ENCODE measurements at places on chromosomes 1 and 21.

GRCh38 chr1:1003618-1004419 is 3.9 kb upstream of the HES4 start:
- no peak for DNase-seq

- DNase-seq: no peak
Measured at GRCh38 chr1:155472491-155473083, 90.0 kb downstream of the ASH1L start.

DNA sequence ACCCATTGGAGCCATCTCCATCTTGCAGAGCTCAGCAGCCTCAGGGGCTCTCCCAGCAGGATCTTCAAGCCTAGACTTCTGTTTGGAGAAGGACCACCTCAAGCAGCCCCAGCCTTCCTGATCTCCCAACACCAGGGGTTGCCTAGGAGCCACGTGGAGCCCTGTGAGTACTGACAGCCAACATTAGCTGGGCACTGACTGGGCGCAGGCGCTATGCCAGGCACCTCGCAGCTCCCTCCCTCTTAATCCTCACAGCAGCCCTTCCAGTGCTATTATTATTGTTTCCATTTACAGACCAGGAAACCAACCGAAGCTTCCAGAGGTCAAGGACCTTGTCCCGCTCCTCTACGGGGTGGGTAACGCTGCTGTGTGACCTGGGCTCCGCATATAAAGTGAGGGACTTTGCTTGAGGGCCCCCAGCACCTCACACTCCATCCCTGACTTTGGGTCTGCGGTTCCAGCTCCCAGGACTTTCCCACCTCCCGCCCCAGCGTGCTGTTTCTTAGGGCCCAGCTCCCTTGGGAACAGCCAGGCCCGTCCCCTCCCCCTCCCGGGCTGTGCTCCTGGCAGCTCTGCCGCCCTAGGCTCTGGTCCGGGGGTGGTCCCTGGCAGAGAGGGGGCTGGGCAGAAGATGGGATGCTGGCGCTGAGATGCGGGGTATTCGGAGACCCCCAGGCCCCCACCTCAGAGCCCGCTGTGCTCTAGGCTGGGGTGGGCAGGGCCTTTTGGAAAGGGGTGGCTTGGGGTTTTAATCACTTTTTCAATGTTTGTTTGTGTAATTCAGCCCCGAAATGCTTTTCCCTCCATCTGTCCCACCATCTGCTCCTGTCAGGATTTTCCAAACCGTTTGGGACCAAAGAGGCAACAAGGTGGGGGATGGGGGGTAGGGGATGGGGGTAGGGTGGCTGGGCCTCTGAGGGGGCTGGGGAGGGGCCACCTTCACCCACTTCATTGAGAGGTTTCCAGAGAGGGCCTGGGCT is 4.1 kb upstream of the HPCA start:
- no peak for DNase-seq

GRCh38 chr1:24102961-24103360 is 9.0 kb downstream of the MYOM3 start:
- no peak for DNase-seq

GRCh38 chr21:39218082-39218409 is 34.8 kb upstream of the PSMG1 start:
- DNase-seq: no peak

GRCh38 chr1:243731301-243731891 is 118.6 kb downstream of the AKT3 start:
- DNase-seq: no peak

DNA sequence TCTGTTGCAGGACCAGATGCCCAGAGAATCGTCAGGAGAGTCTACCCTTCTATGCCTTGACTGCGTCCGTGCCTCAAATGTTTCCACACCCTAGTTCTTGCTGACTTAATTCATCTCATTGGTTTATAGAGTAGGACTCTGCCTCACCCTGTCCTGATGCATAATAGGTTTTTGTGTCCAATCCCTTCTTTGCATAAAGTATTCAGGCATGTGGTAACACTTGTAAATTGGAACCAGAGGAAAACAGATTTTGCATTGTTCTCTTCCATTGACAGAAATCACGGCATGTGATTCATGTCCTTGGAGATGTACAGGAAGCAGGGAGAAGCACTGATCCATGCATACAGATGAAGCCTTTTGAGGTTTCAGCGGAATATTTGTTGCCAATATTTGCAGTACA is 29.5 kb downstream of the PLPPR5 start:
- no peak for DNase-seq

- DNase-seq: no peak
Measured at GRCh38 chr1:109089242-109090015, 1.1 kb upstream of the TMEM167B start.

- peak; percentile 90 for DNase-seq
Measured at GRCh38 chr21:44454747-44455523, at the start of gene LRRC3. TSS of gene LRRC3 (plus strand) at chr21:44455510. CDS start at chr21:44456645, 1,135 bp downstream.

DNA sequence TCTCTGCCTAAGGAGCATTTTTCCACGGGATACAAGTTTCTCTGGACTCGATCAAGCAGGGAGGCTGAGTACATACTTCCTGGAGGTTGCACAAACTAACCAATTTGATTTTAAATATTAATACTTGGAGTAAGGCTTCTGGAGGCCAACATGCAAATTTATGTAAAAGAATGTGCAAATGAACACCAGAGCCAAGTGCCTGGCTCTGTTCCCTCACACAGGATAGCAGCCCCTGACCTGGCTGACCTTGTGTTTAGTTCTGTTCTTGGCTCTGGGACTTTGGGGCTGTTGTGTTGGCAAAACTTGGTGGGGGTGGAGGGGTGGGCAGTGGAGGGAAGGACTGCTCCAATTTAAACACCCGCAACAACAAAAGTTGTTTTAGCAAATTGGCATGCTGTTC is 34.2 kb downstream of the CNIH3 start:
- DNase-seq: no peak

DNA sequence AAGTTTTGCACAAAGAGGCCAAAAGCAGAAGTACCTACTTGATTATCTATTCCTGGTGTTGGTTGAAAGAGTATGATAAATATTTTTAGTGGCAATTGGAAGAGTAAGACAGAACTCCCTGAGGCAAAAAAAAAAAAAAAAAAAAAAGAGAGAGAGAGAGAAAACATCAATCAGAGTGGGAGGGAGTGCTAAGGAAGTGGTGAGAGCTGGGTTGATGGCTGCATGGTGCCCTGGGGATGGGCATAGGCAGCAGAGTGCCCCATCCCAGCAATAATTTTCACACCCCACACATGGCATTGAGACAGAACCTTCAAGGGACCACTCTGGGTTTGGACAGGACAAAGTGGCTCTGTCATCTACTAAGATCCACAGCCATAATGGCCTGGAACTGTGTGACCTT is 59.4 kb upstream of the FAM20B start:
- DNase-seq: no peak

Measured in GM18507 (cell line).